ENCODE measurements at places on chromosomes 6 and 20. TPM values are rescaled to one million over a fixed set of nuclear protein-coding genes. Genes with fewer than 3 reads are reported as not detected.

GRCh38 chr20:22805219-22805618 lies 220.8 kb upstream of the FOXA2 start:
- peak; percentile 41 for DNase-seq

DNA sequence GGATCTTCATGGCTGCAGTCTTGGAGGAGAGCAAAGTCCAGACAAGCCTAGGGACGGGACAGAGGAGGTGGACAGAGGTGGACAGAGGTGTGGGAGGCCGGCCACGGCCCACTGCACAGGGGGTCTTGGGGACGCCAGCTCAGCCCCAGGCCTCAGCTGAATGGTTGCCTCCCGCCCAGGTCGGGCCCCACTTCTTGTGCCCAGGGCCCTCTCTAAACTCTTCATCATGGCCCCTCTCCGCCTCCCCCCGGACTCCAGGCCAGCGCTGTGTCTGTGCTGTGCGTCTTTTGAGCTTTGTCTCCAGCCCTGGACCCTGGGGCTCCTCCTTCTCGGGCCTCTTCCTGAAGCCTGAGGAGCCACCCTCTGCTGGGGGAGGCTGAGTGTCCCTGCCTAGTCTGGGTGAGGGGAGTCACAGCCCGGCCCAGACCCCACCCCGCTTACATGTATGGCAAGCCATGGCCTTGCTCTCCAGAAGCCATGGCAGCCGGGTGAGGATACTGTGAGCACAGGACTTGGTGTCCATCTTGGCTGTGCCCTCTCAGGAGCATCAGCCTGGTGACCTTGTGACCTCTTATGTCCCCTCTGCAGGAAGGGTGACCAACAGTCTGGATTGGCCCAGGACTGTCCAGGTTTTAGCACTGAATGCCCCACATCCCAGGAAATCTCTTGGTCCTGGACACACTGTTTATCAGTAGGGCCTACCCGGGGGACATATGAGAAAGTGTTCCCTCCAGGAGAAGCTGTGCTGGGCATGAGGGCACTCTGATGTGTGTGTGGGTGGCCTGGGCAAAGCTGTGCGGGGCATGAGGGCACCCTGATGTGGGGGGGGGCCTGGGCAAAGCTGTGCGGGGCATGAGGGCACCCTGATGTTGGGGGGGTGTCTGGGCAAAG lies 9.4 kb upstream of the NPBWR2 start:
- DNase-seq: peak; percentile 15

Gene CD24
- total RNA-seq: 0.47 TPM

Gene TREML1
- not detected for total RNA-seq

- DNase-seq: no peak
These were observed 33.5 kb upstream of the MCM9 start for GRCh38 chr6:118968416-118968815.

All from left cardiac atrium (tissue), 4 donors.